ENCODE measurements at places on chromosomes 2 and 18. TPM values are rescaled to one million over a fixed set of nuclear protein-coding genes. Genes with fewer than 3 reads are reported as not detected.
A peak's percentile ranks its signal among the peaks of the same experiment; 100 is the strongest.

- H3K4me3 ChIP-seq = no peak overlapping the region
- H3K36me3 ChIP-seq = no peaks in the 10 kb centered on the region
- no peak overlapping the region for H3K27ac ChIP-seq
- no peaks in the 10 kb centered on the region for H3K27me3 ChIP-seq
Measured at GRCh38 chr2:1438972-1439371, 25.7 kb downstream of the TPO start.

Gene ZBTB7C
- total RNA-seq = 17.3 TPM

GRCh38 chr2:25822190-25823117 is 55.8 kb downstream of the ASXL2 start:
- peak overlapping the region; percentile 47 for H3K27ac ChIP-seq
- DNase-seq = peak; percentile 39
- no peaks in the 10 kb centered on the region for H3K36me3 ChIP-seq
- no peaks in the 10 kb centered on the region for H3K27me3 ChIP-seq
- peaks cover 3% of the 10 kb centered on the region for H3K4me1 ChIP-seq

DNA sequence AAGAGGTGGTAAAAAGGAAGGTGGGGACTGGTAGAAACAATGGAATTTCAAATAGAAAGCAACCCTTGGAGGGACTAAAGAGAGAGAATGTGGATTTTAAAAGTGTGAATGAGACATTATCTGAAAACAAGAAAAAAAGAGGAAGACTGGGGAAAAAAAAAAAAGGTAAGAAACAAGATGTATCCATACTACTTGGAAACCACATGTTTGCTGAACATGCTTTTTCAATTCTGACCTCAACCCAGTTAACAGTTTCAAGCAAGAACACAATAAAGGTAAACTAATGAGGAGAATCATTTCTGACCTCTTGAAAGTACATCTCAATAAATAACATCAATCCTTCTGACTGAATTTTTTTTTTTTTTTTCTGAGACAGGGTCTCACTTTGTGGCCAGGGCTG is 2.6 kb downstream of the FARSB start:
- no peaks in the 10 kb centered on the region for H3K36me3 ChIP-seq
- peaks cover 6% of the 10 kb centered on the region for H3K4me1 ChIP-seq
- no peak for DNase-seq
- no peak overlapping the region for H3K4me3 ChIP-seq
- H3K27ac ChIP-seq = no peak overlapping the region

- H3K4me3 ChIP-seq = peak within 1 kb of the TSS; percentile 4
- no peak for DNase-seq
- H3K36me3 ChIP-seq = no peaks in the 10 kb centered on the region
- no peak within 1 kb of the TSS for H3K27ac ChIP-seq
- no peaks in the 10 kb centered on the region for H3K27me3 ChIP-seq
Measured at GRCh38 chr2:149038442-149039212, at the start of gene LYPD6B. Gene LYPD6B (plus strand): TSS chr2:149038699. CDS start chr2:149130949, 92,250 bp downstream.

Gene SIX2
- 0.15 TPM for total RNA-seq

GRCh38 chr18:74775239-74775638 is 177.6 kb downstream of the ZNF407 start:
- H3K4me3 ChIP-seq = no peak overlapping the region
- no peaks in the 10 kb centered on the region for H3K27me3 ChIP-seq
- no peaks in the 10 kb centered on the region for H3K36me3 ChIP-seq
- DNase-seq = no peak

Gene ACVR1
- 46.6 TPM for total RNA-seq

Gene NLRC4
- 0.23 TPM for total RNA-seq

DNA sequence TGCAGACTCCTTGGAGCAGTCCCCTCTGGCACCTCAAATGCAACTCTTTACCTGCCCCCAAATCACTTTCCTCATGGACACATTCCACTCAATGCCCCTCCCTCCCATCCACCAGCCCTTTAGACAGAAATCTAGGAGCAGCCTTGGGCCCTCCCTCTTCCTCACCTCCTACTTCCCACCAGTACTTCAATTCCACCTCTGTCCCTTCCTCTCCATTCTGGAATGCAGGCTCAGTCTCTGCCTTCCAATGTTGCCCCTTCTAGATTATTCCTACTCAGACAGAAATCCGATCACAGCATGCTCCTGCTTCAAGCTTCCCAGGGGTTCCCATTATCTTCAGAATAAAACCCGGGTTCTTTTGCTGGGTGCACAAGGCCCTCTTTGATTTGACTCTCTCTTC is 62.1 kb downstream of the MTHFD2 start:
- H3K36me3 ChIP-seq = no peaks in the 10 kb centered on the region
- no peak overlapping the region for H3K4me3 ChIP-seq
- no peaks in the 10 kb centered on the region for H3K4me1 ChIP-seq
- no peaks in the 10 kb centered on the region for H3K27me3 ChIP-seq
- no peak for DNase-seq
- no peak overlapping the region for H3K27ac ChIP-seq

- no peaks in the 10 kb centered on the region for H3K27me3 ChIP-seq
- H3K27ac ChIP-seq = no peak overlapping the region
- no peak for DNase-seq
Measured at GRCh38 chr18:28522236-28522635, 345.3 kb upstream of the CDH2 start.

- no peaks in the 10 kb centered on the region for H3K36me3 ChIP-seq
- H3K27me3 ChIP-seq = no peaks in the 10 kb centered on the region
- DNase-seq = no peak
- no peaks in the 10 kb centered on the region for H3K4me1 ChIP-seq
- H3K4me3 ChIP-seq = no peak overlapping the region
Measured at GRCh38 chr2:201707753-201708152, 9.3 kb upstream of the MPP4 start.

- no peak for DNase-seq
- no peaks in the 10 kb centered on the region for H3K27me3 ChIP-seq
- no peak overlapping the region for H3K27ac ChIP-seq
- peaks cover 11% of the 10 kb centered on the region for H3K4me1 ChIP-seq
- no peaks in the 10 kb centered on the region for H3K36me3 ChIP-seq
Measured at GRCh38 chr2:37654932-37655841, 16.3 kb downstream of the CDC42EP3 start.

GRCh38 chr2:26100384-26100783 is 66.5 kb downstream of the RAB10 start:
- no peak for DNase-seq
- no peaks in the 10 kb centered on the region for H3K4me1 ChIP-seq
- no peaks in the 10 kb centered on the region for H3K27me3 ChIP-seq

DNA sequence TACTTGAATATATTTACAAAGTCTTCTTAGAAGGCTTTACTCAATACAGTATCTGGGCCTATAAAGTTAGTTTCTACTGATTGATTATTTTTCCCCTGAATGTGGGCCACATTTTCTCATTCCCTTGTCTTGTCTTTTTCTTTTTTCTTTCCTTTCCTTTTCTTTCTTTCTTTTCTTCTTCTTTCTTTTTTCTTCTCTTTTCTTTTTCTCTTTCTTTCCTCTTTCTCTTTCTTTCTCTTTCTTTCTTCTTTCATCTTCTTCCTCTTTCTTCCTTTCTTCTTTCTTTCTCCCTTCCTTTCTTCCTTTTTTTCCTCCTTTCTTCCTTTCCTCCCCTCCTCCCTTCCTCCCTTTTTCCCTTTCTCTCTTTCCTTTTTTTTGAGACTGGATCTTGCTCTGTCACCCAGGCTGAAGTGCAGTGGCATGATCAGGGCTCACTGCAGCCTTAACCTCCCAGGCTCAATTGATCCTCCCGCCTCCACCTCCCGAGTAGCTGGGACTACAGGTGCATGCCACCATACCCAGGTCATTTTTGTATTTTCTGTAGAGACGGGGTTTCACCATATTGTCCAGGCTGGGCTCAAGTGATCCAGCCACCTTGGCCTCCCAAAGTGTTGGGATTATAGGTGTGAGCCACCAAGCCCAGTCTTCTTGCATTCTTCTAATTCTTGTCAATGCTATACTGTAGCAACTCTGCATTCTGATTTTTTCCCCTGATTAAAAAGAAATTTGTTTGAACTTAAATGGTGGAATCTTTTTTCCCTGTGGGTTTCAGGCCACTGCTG is 133.1 kb upstream of the FBXO11 start:
- no peaks in the 10 kb centered on the region for H3K4me1 ChIP-seq
- H3K4me3 ChIP-seq = no peak overlapping the region
- no peaks in the 10 kb centered on the region for H3K27me3 ChIP-seq
- H3K36me3 ChIP-seq = no peaks in the 10 kb centered on the region

Gene ABHD1
- total RNA-seq = 2.4 TPM

DNA sequence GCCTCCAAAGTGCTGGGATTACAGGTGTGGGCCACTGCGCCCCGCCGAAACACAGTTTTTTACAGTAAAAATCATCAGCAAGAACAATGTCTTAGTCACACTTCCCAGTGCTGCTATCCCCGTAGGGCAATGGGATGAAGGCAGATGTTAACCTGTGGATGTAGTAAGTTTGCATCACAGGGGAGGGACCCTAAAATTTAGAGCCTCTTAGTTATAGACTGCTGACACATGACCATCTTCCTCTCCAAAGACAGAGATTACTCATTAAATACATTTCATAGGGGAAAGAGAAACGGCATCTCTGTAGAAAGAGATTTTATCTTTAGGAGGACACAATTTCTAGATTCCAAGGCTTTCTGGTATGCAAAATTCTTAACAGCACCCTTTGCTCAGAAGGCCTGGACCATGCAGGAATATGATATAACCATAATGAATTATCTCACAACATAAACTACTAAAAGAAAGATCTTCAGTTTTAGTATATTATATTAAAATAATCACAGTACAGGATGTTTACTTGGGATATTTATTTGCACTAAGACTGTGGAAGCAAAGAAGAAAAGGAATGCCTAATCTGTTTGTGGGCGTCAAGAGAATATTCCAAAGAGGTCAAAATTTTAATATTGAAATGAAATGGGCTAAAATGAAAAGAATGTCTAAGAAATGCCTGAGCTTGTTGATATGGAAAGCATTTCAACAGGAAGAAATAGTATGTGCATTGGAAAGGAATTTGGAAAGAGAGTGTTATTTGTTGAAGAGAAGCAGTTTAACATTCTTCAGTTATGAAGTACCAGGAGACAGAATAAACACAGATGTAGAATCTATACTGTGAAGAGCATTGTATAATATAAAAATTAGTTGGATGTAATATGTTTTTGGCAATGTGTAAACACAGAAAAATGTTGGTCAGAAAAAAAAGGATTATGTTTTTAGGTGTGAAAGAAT is 1228.3 kb upstream of the CHAC2 start:
- no peak overlapping the region for H3K4me3 ChIP-seq
- no peak for DNase-seq
- H3K27ac ChIP-seq = no peak overlapping the region
- no peaks in the 10 kb centered on the region for H3K36me3 ChIP-seq
- no peaks in the 10 kb centered on the region for H3K27me3 ChIP-seq

- H3K36me3 ChIP-seq = no peaks in the 10 kb centered on the region
- H3K4me3 ChIP-seq = no peak overlapping the region
- H3K4me1 ChIP-seq = peaks cover 15% of the 10 kb centered on the region
Measured at GRCh38 chr2:11419781-11420180, 46.2 kb downstream of the E2F6 start.

Gene EPHA4
- 27.7 TPM for total RNA-seq

DNA sequence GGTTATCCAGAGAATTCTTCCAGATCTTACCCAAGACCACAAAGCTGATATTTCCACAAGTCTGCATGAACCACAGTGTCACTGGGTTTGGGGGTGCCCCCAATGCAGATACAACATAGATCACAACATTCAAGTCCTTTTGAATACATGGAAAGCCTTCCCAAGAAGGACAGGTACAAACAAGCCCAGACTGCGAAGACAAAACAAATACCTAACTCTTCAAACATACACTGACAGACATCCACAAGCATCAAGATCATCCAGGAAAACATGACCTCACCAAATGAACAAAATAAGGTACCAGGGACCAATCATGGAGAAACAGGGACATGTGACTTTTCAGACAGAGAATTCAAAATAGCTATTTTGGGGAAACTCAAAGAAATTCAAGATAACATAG is 93.1 kb downstream of the MDH1 start:
- no peak overlapping the region for H3K27ac ChIP-seq
- H3K4me3 ChIP-seq = no peak overlapping the region
- H3K36me3 ChIP-seq = no peaks in the 10 kb centered on the region
- H3K27me3 ChIP-seq = no peaks in the 10 kb centered on the region
- no peak for DNase-seq

Gene KLHL41
- 1.4 TPM for total RNA-seq

Measured in ovary (tissue), 10 donors.